ENCODE measurements at places on chromosomes 3 and 15.

GRCh38 chr3:119481079-119481478 is 12.3 kb downstream of the POGLUT1 start:
- DNase-seq, result no peak

DNA sequence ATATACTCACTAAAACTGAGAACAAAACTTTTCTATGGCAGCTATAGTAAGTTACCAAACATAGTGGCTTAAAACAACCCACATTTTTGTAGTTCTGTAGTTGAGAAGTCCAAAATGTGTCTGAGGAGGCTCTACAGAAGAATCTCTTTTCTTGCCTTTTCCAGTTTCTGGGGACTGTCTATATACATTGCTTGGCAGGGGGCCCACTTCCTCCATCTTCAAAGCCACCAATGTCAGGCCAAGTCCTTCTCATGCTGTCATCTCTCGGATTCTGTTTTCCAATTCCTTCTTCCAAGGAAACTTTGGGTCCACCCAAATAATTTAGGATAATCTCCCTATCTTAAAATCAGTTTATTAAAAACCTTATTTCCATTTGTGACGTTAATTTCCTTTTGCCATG is 92.7 kb downstream of the DLG1 start:
- DNase-seq, result no peak

GRCh38 chr15:28969511-28970085 is 83.8 kb downstream of the APBA2 start:
- DNase-seq, result no peak

- DNase-seq, result peak; percentile 2
Observed at GRCh38 chr3:54760201-54760600, 167.7 kb downstream of the LRTM1 start.

DNA sequence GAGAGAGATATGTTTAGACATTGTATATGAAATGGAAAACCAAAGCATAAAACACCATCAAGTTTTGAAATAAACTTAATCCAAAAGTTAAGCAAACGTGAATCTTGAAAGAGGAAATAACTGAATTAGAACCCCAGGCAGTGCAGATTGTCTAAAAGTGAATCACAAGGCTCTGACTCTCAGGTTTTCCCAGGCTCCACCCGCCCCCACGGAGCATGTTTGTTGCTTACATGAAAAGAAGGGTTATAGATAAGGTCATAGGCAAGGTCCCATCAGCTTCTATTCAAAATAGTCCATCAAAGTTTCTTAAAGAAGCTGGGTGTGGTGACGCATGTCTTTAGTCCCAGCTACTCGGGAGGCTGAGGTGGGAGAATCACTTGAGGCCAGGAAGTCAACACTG is 29.0 kb upstream of the SLMAP start:
- DNase-seq, result peak; percentile 16

DNA sequence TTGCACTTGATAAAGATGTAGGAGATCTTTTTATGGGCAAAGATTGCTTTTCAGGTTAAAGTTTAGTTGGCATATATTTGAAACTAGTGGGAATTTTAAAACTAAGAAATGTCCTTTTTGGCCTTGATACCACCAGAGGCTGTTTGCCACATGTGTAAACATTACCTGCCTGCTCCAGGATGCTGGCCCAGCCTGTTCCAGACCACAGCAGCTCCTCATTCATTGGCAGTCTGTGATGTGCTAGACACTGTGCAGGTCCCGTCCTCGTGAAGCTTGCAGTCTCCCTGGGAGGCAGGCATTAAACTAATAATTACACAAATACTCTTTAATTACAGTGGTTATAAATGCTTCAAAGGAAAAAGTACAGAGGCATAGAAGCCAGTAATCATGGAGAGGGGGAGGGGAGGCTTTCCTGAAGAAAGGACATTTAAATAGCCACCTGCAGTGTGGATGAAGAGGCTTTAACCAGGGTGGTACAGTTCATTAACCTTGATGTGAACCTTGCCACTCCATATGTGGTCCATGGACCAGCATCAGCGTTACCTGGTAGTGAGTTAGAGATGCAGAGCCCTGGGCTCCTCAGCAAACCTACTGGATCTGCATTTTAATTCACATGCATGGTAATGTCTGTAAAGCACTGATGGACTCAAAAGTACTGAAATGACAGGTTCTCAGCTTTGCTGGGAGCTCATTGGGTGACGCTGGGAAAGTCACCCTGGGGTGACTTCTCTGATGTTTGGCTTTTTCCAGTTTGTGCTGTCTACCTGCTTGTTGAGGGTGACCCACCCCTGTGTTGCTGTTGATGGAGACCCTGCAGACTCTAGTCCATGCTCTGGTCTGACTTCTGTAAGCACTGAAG is 5.3 kb downstream of the ZNF710 start:
- DNase-seq, result no peak

GRCh38 chr3:100709842-100710260 is 557 bp downstream of the TFG start:
- DNase-seq, result peak; percentile 37
